ENCODE measurements at places on chromosomes 11 and 22.

DNA sequence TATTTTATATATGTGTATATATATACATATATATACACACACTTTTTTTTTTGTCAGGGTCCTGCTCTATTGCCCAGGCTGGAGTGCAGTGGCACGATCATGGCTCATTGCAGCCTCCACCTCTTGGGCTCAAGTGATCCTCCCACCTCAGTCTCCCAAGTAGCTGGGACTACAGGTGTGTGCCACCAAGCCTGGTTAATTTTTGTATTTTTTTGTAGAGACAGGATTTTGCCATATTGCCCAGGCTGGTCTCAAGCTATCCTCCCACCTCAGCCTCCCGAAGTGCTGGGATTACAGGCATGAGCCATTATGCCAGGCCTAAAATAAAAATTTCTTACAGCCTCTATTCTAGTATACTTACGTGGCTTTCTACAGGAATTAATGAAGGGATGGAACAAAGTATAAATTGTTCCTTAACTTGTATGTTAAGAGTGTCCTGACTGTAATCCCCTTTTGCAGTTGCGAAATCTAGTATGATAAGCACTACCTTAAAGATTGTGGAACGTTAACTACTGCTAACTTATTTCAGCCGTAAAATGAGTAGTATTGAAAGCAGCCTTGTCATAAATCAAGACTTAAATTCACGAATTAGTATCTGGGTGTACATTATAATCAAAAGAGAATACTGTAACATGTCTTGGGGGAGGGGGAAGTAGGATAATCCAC, 2.1 kb downstream of the TRAF6 start:
- DNase-seq, result no peak

DNA sequence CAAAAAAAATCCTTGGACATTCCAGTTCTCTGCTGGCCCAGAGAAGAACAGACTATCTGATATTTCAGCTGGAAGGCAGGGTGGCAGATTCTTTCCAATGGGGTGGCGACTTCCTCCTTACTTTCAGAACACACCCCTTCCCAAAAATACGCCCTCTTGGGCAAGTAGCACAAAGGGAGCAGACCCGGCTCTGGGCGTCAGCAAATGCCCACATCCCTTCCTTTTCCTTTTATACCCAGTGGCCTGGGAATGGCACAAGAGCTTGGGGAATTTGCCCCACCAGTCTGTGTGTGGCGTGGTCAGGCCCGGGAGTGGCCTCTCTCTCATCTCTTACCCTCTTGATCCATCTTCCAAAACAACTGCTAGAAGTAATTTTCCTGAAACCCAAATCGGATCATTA, 33.0 kb upstream of the NUP160 start:
- no peak for DNase-seq

DNA sequence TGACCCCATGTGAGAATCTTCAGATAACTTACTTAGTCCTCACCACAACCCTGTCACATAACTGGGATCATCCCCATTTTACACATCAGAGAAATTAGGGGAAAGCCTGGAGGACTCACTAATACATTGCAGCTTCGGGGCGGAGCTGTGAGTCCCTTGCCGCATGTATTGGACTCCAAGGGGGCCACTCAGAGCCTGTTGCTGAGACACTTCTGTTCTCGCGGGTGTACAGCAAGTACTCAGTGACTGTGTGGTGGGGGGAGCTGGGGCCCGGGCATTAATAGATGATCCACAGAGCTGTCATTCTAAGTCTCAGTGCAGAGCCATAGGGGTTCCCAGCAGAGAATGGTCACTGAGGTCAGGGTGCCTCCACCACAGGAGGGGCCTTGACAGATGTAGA, 13.5 kb downstream of the OAF start:
- no peak for DNase-seq

- no peak for DNase-seq
Observed at GRCh38 chr11:73983741-73984538, 1.3 kb upstream of the UCP2 start.

DNA sequence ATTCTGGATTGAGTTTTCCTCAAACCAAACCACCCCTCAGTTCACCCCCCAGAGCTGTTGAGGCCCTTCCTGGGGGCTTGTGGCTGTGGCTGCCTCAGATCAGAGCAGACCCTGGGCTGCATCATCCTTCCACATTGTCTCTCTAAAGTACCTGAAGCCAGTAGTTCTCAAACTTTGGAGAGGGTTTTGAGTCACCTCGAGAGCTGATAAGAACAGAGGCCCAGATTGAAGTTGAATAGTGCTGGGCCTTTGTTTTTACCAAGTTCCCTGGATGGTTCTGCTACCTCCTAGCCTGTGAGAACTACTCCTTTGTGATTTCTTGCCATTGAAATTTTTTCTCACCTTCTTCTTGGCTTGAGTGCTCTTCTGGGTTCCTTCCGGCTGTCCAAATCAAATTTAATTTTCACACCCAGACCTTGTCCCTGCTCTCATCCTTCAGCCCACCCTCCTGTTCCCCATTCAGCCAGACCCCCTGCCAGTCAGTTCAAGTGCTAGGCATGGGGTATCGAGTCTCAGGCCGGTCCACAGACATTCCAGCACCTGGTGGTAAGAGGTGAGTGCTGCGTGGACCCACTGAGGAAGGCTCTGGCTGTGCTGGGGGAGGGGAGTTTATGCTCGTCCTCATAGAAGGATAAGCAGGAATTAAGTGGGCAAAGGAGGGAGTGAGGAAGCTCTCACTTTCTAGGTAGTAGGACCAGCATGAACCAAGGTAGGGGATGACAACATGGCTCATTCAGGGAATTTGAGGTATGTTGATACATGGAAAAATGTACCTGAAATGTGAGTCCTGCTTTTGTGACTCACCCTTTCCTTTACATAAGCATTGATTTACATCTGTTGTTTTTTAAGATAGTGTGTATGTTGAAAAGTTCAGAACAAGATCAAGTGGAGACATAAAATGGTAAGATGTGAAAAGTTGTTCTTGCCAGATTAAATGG, 116.5 kb downstream of the PTPRJ start:
- no peak for DNase-seq
